Neuronal stem cell (in vitro differentiated cells): ENCODE measurements at places on chromosomes 13 and 19.

DNA sequence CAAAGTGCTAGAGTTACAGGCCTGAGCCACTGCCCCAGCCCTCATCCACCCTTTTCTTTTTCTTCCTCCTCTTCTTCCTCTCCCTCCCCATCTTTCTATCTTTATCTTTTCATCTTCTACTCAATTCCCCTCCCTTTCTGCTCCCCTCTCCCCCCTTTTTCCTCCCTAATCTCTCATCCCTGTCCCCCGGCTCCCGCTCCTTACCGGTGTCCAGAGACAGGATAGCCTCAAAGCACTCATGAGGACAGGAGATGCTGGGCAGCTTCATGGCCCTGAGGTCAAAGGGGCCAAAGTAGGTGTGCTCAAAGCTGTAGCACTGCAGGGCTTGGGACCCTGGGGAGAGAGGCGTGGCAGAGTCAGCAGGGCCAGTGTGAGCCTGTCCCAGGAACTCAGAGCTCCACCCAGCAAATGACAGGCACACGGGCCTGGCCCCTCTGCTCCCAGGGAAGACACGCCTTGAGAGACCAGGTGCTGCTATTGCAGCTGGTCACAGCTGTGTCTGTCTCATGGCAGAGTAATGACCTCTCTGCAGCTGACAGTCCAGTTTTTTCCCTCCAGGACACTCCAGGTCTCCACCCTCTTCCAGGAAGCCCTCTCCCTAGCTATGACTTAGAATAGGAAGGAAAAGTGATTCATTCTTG lies 2.6 kb downstream of the LYPD5 start:
- no peak for DNase-seq

DNA sequence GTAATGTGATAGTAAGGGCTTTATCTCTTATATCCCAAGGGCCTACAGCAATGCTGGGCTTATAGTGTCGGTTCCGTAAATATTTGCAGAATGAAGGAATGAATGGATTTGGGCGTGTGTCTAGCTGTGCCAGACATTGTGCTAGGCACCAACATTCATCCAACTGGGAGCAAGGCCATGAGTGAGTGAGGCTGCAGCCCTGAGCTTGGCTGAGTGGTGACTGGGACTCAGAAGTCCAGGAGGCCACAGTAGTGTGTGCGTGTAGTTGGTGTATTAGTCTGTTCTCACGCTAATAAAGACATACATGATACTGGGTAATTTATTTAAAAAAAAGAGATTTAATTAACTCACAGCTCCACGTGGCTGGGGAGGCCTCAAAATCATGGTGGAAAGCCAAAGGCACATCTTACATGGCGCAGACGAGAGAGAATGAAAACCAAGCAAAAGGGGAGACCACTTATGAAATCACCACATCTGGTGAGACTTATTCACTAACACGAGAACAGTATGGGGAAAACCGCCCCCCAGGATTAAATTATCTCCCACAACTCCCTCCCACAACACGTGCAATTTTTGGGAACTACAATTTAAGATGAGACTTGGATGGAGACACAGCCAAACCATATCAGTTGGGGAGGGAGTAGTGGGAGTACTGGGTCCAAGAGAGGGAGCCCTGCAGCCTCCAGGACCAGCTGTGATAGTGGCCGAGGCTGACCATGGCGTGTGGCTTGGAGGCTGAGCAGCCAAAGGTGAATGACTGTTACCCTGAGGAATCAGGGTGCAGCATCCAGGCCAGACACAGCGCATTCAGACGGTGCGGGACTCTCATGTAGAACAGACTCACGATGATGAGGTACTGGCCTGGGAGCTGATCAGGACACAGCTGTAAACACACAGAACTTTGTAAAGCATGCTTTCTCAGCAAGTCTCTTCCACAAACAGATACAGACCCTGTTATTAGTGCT lies 104.6 kb downstream of the TEX26 start:
- no peak for DNase-seq

- DNase-seq: no peak
Measured at GRCh38 chr13:40484101-40484800, 182.2 kb downstream of the FOXO1 start.

GRCh38 chr19:11361771-11362731 lies 6.8 kb downstream of the PLPPR2 start:
- no peak for DNase-seq

DNA sequence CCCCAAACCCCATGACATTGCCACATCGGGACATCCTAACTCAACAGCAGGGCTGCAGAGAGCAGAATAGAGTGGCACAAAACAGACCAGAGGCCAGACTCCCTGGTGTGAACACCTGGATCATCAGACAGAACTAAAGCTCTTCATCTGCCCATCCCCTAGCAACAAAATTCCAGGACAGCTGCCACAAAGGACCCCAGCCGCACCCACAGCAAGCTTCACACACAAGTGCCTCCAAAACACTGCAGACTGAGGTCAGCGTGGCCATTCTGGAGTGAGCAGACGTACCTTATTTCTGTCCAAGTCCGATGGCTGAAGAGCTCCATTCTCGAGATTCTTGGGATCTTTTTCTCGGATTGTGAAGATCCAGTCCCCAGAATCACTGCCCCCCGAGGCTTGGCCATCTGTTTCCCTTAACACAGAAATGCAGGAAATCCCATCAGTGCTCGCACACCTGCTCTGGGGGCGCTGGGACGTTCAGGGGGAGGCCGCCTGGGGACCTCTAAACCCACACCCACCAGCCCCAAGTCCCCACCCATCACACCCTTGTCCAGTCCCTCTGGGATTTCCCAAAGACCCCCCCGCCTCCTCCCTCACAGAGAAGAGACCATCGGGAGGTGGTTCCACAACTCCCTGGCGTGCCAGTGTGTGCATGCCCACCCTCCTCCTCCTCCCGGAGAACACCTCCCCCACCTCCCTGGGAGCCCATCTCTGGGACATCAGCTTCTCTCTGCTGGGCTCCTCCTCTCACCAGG lies 115.2 kb downstream of the STK24 start:
- no peak for DNase-seq

- no peak for DNase-seq
Measured at GRCh38 chr19:9751446-9751845, 17.1 kb downstream of the ZNF846 start.

GRCh38 chr13:39676315-39676876 lies 20.9 kb downstream of the COG6 start:
- peak; percentile 15 for DNase-seq

- DNase-seq: no peak
Measured at GRCh38 chr13:75798353-75799255, 162.5 kb downstream of the LMO7 start.

GRCh38 chr13:33838647-33839046 lies 20.7 kb downstream of the RFC3 start:
- DNase-seq: no peak

- no peak for DNase-seq
Measured at GRCh38 chr19:44576843-44577565, 36.4 kb upstream of the IGSF23 start.

- DNase-seq: no peak
Measured at GRCh38 chr19:11291415-11291814, 4.5 kb upstream of the TSPAN16 start.

GRCh38 chr19:9323919-9324583 lies at the start of gene ZNF559:
Gene ZNF559, plus strand, starts transcription at chr19:9324179. Its CDS starts 14,371 bp downstream, at chr19:9338550.
- peak; percentile 96 for DNase-seq

- no peak for DNase-seq
Measured at GRCh38 chr19:29645491-29645867, 19.8 kb upstream of the PLEKHF1 start.

GRCh38 chr13:34521171-34521570 lies 420.9 kb upstream of the NBEA start:
- no peak for DNase-seq

GRCh38 chr19:36051637-36052036 lies 2.4 kb downstream of the THAP8 start:
- DNase-seq: no peak

DNA sequence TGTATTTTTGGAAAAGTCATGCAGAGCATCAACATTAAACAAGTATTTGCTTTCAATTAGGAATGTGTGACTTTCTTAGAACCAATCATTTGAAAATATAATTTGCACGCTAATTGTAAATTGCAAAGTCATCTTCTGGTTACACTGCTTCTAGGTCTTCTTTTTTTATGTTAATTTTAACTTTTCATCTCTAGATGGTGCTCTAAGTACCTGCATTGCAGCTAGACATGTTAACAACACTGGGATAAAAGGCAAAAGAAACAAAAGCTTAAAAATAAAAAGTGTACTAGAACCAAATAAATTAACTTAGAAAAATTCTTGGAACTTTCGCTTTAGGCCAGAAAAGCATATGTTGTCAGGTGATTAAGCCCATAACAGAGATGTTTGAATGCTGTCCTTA lies 2758.2 kb downstream of the PCDH9 start:
- no peak for DNase-seq

DNA sequence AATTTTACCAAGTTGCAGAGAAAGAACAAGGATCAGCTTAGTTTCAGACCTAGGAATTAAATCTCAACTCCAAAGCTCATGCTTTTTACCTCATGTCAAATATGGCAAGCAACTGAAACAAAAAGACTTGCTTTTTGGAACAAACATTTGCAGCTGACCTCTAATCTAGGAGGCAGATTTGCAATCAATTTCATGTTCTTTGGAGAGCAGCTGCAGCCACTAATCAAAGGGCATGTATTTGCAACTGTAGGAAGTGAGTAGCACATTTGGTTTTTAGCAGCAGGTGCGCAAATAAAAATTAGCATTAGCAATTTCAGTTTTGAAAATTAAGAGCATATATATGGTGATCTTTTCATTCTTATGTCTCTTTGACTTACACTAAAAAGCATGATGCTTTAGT lies 459.3 kb upstream of the SLC10A2 start:
- DNase-seq: no peak

GRCh38 chr19:5628919-5629481 lies 6.1 kb downstream of the SAFB start:
- no peak for DNase-seq

GRCh38 chr13:52454459-52454819 lies 839 bp upstream of the CKAP2 start:
- DNase-seq: no peak

GRCh38 chr13:21009036-21009435 lies 52.4 kb downstream of the LATS2 start:
- DNase-seq: no peak

DNA sequence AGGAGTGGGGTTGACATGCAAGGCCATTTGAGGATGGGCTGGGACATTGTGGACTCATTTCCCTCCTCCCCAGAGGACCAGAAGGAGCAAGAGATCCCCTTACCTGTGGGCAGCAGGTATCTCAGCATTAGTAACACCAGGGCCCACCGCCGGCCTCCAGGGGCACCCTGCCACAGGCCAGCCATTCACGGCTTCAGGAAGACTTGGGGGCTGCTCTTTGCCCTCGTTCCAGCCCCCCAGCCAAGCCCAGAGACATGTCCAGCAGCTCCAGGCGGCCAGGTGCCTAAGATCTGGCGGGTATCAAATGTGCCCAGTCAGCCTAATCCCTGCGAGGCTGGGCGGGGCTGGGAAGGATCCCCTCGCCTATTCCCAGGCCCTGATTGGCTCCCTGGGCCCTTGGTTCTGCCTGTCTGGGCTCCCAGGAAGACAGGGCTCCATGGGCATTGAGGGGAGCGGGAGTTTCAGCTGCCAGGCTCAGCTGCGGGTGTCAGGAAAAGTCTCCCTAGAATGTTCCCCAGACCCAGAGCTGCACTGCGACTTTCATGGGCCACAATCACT lies 21.3 kb upstream of the OR1M1 start:
- no peak for DNase-seq
